Activated effector memory CD4-positive, alpha-beta T cell treated with Interleukin-2 at 50 U/mL for 16 hours (primary cell): ENCODE measurements at places on chromosomes 4 and X.

DNA sequence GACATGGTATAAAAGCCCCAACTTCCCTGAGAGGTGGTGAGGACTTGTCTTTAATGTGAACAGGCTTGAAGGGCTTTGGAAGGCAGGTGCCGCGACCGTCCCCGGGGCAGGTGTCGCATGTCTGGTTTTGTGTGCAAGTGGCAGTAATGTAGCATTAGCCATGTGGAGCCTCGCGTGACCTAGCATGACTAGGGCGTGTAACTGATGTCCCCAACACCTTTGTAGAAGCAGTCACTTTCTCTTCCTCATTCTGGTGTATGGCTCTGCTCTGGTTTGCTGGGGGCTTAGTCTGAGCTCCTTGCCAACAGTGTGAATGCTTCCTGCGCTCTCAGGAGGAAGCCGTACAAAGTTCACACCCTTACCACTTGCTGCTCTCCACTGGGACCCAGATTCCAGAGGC lies 145.7 kb downstream of the AMMECR1 start:
- no peak for DNase-seq

DNA sequence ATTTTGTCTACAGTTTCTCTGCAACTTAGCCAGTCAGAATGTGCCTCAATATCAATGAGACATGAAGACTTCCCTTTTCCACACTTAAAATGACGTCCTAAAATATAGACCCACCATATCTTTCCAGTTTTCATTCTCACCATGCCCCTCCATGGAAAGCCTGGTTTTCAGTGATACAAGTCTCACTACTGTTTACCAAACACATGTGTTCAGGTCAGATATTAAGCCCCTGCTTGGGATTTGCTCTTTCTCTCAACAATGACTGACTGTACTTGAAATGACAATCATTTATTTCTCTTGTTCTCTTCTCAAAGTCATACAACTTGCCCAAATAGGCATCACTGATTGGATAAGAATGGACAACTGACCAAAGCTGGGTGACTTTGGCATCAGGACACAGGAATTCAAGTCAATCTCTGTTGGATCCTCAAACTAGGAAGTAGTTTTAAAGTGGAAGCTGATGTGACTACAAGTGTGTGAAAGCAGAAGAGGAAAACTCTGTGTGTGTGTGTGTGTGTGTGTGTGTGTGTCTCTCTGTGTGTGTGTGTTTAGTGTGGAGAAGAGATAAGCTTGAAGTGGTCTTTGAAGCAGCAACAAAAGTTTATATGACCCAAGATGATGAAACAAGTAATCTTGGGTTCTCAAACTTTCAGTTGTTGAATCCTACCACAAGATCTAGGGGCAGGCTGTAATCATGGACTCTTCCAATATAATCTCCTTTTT lies 217.4 kb upstream of the FGF13 start:
- DNase-seq: no peak

GRCh38 chr4:184171011-184171410 lies 46.7 kb downstream of the ENPP6 start:
- no peak for DNase-seq

GRCh38 chr4:169251291-169252235 lies 19.2 kb downstream of the SH3RF1 start:
- no peak for DNase-seq

- no peak for DNase-seq
Measured at GRCh38 chrX:30851449-30851848, 37.6 kb downstream of the TAB3 start.

- DNase-seq: no peak
Measured at GRCh38 chr4:65552057-65552456, 118.2 kb downstream of the EPHA5 start.

DNA sequence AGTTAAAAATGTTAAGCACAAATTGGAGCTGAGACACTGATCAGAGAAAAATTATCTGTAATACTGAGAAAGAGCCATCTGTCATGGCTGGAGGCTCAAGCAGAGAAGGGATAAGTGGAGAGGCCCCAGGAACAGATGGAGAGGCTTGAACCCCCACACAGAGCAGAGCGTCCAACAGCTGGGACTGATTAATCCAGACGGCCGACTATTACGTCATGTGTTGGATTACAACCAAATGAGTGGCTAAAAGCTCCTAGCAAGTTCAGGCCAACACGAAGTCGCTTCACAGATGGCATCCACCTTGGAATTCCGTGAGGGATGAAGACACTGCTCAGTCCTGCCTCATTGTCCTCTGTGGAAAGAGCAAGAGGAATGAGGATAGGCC lies 57.7 kb upstream of the ATXN3L start:
- no peak for DNase-seq

GRCh38 chr4:48047421-48047844 lies 30.9 kb downstream of the NIPAL1 start:
- peak; percentile 36 for DNase-seq

DNA sequence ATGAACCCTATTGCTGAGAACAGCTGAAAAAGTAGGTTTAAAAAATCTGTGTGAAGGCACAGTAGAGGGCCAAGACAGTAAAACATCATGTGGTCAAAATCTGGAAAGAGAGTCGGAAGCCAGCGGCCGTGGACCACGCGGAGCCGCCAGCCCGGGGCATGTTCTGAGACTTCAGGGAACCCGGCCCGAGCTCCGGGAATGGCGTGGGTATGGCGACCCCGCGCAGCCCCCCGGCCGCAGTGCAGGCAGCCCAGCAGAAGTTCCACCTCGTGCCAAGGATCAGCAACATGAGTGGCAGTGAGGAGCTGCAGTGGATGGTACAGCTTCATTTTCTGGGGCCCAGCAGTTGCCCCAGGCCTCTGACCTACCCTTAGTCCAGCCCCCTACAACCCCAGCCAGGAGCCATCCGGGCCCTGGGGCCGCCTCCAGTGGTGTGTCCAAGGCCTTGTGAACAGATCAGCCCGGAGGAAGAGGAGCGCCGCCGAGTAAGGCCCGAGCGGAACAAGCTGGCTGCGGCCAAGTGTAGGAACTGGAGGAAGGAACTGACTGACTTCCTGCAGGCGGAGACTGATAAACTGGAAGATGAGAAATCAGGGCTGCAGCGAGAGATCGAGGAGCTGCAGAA lies 94.2 kb downstream of the LARP1B start:
- DNase-seq: no peak

DNA sequence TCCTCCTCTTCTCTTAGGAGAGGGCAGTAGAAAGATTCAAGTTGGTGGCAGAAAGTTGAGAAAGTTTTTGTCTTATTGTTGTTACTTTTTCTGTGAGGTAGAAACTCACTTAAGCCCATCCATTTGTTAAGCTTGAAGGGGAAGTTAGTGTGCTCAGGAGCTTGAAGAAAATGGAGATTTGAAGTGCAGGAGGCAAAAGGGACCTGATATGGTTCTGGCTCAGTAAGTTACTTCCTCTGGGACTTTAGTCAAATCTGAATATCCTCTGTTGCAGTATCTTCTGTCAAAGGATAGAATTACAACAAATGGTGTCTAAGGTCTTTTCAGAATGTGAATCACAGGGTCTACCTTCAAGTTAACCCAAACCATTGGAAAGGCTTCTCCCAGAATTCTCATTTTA lies 46.2 kb downstream of the CXCL13 start:
- DNase-seq: no peak

DNA sequence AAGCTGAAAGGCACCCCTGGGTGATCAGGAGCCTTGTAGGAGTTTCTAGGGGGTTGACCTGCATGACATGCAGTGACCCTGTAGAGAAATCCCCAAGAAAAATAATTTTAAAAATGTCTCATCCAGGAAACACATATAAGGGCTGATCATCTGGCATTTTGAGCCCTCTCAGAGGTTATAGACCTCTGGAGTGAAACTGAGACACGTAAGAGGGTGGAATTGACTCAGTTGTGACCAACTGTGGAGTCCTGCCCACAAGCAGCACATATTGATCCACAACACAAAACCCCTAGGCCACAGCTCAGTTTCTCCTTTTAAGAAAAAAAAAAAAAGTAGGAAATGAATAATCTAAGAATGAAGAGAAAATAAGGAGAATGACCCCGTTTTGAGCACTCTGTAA lies 32.5 kb upstream of the MTMR8 start:
- no peak for DNase-seq

DNA sequence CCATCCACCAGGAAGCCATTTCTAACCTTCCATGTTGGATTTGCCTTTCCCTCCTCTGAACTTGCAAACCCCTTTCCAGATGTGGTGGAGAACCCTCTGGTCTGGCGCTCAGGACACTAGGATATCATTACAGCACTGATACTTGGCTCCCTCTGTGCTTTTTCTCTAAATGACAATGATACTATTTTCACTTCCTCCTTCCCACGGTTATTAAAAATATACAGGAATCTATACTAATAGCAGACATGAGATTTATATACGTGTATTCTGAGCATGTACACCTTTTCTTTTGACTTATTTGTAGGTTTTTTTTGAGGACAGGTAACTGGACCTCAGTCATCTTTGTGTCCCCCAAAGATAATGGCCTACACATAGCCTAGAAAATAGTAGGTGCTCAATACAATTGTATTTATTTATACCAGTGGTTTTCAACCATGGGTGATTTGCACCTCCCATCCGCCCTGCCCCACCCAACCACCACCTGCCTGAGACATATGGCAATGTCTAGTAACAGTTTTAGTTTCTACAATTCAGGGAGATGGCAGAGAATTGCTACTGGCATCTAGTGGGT lies 60.4 kb upstream of the PLAC8 start:
- DNase-seq: no peak

GRCh38 chrX:120372667-120373370 lies 10.9 kb downstream of the ATP1B4 start:
- no peak for DNase-seq

GRCh38 chrX:98299785-98300184 lies 1416.1 kb downstream of the RPA4 start:
- no peak for DNase-seq

DNA sequence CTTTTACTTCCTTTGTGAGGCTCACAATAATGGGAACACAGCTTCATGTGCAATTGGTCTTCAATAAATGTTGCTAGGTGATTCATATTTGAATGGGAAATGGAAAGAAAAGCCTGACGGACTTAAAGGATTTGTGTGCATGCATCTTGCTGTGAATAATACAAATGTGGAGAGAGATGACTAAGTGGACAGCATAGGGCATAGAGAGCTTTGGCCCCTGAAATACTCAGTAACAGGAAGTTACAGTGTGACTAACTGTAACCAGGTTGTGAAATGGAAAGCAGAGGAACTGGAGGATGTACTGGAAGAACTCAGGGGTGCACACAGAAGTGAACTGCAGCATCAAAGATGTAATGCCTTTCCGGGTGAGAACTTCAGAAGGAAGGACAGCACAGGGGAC lies 206.7 kb downstream of the MGST2 start:
- DNase-seq: no peak

- no peak for DNase-seq
Measured at GRCh38 chrX:134738986-134739740, 80.9 kb upstream of the PLAC1 start.

- no peak for DNase-seq
Measured at GRCh38 chrX:101195442-101196173, 24.0 kb upstream of the DRP2 start.

DNA sequence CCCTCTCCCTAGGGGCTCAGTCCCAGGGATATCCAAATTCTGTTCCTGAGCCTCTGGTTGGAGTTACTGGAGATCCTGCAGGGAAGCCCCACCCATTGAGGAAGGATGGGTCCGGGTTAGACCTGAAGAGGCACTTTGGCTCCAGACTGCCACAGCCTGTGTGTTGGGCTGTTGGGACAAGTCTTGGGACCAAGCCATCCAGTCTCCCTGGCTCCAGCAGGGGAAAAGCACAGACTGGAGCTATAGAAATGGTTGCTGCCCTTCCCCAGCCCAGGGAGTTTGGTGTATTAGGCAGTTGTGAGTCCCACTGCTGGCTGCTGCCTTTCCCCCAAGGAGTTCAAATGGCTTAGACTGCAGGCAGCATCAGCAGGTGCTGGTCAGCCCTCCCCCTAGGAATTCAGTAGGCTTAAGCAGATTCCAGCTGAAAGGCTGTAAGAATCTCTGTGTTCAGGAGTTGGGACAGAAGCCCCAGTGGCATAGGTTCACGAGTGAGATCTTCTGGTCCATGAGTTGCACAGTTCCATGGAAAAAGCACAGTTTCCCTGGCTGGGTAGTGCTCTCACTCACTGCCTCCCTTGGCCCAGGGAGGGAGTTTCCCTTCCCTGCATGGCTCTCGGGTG lies 344.0 kb upstream of the EPHA5 start:
- no peak for DNase-seq

DNA sequence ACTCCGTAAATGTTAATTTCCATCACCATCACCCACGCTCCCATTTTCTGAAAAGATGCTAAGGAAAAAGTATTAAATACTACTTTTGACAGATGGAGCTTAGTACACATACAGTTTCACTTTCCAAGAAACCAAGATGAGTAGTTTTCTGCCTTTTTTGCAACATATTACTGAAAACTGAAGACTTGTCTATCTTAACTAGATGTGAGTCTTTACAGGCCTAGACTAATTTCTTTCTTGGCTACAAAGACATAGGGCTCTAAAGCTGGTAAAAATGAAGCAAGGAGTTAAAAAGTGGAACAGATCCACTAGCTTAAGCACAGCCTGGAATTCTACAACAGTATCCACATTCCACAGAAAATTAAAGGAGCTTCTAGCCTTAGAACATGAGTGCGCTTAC lies 68.2 kb downstream of the ATP11C start:
- DNase-seq: no peak

- DNase-seq: no peak
Measured at GRCh38 chr4:107561481-107561880, 158.6 kb downstream of the PAPSS1 start.

DNA sequence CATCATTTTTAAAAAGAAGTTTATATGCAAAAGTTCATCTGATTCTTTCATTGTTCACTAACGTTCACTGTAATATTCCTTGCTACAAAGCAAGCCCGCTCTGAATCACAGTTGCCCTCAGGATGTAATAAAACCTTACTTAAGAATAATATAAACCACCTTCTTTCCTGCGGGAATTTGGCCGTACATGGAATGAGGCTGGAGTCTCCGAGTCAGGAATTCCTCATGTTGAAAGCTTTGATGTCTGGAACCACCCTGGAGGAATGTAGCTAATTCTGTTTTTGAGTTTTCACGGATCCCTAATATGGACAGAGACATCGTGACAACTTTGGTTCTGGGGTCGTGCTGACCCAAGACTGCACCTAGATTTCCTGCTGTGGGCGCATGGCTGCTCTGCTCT lies 58.5 kb downstream of the CRLF2 start:
- no peak for DNase-seq

DNA sequence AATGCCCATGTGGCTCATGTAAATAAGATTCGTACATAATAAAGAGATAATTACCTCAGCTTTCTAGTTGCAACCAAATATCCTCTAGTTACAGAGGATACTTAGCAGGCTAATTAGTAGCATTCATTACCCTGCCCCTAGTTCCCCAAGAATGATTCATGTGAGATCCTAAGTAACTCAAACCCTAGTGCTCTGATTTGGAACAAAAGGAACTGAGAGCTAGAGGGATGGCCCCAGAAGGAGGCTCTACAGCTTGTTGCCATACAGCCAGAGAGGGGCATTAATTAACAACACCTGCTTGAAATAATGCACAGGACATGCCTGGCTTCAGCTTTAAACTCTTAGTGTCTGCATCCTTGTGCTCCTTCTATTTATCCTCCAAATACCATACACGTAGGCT lies 32.6 kb upstream of the CBR4 start:
- DNase-seq: no peak
